ENCODE measurements at places on chromosomes 5 and 9.
A peak's percentile ranks its signal among the peaks of the same experiment; 100 is the strongest.

GRCh38 chr5:132391870-132392269 is 22.4 kb downstream of the SLC22A5 start:
- no peak for DNase-seq

GRCh38 chr9:121725008-121725775 is 73.8 kb downstream of the DAB2IP start:
- no peak for DNase-seq

- DNase-seq = no peak
Measured at GRCh38 chr9:8417341-8417740, 617.8 kb upstream of the DMAC1 start.

DNA sequence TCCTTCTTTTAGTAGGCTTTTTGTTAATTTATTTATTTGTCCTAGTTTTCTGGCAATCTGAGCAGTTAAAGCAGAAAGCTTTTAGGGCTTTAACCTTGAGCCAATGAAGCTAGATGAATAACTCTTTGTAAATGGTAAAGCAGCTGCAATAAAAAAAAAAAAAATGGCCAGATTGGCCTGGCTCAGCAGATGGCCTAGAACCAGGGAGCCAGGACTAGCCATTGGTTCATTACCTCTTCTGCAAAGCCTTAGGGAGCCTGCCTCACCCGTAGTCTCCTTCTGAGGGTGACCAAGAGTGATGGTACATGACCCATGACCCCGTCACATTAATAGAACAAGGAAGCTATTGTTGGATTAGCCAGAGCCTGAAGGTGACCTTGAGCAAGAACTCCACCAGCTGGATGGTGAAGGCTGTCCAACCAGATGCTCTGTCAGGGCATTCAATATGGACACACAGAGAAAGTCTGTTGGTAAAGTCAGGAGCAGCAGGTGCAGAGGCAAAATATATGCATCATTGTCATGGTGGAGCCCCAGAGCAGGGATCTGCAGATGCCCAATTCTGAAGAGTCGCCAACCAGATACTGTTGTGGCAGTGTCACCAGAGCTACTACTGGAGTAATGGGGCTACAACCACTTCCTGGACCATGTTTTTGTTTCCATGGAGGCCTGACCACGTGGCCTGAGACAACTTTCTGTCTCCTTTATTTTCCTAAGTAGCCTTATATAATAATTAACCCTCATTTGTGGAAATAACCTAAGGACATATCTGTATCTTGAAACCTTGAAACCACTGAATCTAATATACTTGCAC is 100.7 kb downstream of the MTX3 start:
- DNase-seq = no peak

DNA sequence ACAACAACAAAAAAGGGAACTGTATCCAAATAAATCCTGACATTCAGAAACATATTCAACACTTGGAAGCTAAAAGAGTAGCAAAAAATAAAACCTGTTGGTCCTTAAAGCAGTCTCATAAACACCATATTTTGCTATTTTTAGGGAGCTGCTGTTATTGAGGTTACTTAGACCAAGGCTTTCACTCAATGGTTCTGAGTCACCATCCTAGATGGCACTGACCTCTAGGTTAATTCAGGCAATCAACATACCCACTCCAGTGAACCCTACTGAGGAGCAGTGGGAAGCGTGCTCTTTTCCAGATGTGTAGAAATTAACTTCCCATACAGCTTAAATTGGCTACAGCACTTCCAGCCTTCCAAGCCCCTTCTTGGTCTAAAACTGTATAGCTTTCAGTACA is 5.2 kb downstream of the GNAQ start:
- no peak for DNase-seq

DNA sequence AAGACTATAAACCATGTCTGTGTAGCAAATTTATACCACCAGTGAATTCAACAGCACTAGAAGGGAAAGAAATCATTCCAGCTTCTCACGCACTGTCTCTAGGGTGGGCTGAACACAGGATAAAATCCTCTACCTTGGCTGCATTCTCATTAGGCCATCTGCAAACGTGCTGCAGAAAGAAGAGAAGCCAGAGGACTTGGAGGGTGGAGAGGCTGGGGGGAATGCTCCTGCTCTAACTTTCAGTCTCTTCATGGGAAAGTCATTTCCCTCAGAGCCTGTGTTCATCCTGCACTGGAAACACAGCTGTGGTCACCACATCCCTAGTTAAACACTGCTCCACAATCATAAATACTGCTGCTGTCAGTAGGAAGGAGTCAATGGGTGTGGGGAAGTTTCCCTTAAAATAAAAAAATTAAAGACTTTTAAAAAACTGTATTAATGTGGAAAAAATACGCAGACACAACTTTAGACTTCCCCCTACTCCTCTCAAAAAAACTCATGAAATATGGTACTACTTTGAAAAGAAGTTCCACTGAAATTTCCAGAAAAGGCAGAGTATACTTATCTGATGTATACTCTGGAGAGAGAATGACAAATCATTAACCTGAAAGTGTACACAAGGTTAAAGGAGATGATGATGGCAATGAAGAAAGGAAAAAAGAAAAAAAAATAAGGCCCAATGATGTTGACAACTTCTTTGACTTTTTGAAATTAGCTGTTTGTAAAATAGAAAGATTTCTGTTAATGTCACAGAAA is 46.8 kb downstream of the LHFPL2 start:
- no peak for DNase-seq

GRCh38 chr5:16809010-16809394 is 127.1 kb downstream of the MYO10 start:
- DNase-seq = no peak

- no peak for DNase-seq
Measured at GRCh38 chr5:112696786-112697185, 40.9 kb upstream of the APC start.

GRCh38 chr9:99962680-99963261 is 56.3 kb downstream of the STX17 start:
- DNase-seq = no peak

- no peak for DNase-seq
Measured at GRCh38 chr5:122719991-122720746, 54.7 kb upstream of the SNX2 start.

DNA sequence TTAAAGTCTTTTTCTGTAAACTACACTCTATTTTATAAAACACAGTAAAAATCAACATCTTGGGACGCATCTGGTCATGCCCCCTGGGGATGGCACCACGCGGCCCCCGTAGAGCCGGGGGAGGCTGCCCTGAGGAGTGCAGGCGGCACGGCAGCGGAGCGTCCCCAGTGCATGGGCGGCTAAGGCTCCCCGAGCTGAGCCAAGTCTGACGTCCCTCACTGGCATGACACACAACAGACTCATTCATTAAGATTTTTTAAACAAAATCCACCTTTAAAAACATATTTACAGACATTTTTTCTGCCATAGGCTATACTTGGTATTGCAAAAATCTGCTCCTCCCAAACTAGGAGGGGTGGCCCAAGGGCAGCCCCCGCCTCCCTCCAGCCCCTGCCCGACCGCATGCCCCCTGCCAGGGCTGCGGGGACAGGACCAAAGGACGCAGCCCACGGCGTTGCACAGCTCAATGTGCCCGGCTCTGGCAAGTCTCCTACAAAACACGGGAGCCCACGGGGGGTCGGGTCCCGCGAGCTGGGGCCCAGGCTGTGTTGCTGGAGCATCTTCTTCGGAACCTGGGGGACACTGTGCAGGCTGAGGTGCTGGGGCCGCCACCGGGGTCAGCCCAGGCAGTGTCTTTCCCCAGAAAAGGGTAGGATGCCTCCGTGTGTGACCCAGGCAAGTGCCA is 11.8 kb upstream of the SEC16A start:
- no peak for DNase-seq

- no peak for DNase-seq
Measured at GRCh38 chr9:121509180-121509579, 9.5 kb upstream of the GGTA1 start.

DNA sequence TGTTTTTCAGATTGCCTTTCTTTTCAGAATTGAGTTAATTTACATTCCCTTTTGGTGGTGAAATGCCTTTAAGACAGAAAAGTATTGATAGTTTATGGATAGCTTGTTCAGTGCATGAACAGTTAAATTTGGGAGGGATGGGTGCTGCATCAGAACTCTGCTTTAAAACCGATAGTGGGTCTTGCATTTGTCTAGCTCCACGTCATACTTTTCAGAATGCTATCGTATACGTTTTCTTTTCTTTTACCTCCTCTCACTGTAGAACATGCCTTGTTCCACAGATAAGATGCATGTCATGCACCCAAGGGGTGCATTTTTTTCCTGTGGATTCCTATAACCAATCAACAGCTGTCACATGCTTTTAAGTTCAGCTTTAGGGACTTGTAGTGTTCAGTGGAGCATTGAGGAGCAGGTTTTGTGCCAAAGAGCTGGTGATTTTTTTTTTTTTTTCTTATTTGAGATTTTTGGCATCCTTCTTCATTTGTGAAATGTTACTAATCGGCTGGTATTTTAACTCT is 2.3 kb downstream of the SLC44A1 start:
- peak; percentile 27 for DNase-seq

GRCh38 chr9:123611226-123611625 is 255.2 kb downstream of the CRB2 start:
- DNase-seq = no peak

DNA sequence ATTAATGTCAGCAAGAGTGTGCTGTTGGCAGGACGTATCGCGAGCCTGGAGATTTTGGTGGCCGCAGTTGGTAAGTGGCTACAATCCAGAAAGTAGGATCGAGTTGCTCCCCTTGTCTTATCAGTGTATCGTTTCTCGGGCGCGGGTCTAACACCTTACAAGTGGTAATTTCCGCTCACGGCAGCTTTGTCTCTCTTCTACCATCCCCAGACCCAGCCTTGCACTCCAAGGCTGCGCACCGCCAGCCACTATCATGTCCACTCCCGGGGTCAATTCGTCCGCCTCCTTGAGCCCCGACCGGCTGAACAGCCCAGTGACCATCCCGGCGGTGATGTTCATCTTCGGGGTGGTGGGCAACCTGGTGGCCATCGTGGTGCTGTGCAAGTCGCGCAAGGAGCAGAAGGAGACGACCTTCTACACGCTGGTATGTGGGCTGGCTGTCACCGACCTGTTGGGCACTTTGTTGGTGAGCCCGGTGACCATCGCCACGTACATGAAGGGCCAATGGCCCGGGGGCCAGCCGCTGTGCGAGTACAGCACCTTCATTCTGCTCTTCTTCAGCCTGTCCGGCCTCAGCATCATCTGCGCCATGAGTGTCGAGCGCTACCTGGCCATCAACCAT is 1.1 kb downstream of the PTGER4 start:
- DNase-seq = peak; percentile 32

GRCh38 chr5:109550077-109550476 is 139.7 kb upstream of the MAN2A1 start:
- DNase-seq = no peak

DNA sequence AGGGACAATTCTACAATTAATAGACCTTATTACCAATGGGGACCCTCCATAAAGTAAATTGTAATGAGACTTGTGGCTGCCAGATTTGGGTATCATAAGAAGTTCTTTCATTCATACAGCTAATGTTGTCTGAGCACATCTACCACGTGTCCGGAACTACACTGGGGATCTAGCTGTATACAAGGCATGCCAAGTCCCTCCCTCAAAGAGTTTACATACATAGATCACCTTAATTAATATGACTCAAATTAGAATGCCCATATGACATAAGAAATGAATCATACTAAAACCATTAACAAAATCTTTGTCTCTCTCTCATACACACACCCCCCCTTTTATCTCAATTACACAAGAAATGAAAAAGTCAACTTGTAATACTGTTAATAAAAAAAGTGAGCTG is 18.0 kb upstream of the NR4A3 start:
- DNase-seq = no peak

DNA sequence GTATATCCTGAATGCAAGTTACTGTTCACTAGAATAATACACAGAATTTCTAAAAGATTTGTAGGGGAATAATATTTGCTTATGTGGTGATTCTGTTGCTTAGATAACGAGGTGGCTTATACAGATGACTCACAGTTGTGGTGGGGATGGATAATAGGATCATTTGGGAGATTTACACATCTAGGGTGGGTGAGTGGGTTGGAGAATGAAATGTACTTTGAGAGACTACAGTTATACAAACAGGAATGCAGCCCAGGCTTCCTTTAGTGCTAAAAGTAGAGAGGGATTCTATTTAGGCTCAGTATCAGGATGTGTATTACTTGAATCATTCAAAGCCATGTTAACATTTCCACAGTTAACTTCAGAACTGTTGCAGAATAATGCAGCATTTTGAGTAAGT is 1.8 kb downstream of the CTXN3 start:
- no peak for DNase-seq

- no peak for DNase-seq
Measured at GRCh38 chr9:17600962-17601593, 22.2 kb downstream of the SH3GL2 start.

DNA sequence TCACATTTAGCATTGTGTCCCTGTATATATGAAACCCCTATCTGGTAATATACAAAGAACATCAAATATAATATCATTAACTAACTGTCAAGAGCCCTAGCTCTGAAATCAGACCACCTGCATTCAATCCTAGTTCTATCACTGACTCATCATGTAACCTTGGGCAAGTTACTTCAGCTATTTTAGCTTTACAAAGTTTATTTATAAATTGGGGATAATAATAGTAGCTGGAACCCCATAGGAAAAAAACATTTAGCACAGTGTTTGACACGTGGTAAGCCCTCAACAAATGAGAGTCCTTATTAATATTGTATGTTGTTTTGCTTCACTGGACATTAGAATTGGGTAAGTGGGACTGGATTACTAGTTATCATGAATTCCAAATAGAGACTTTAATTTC is 157.5 kb downstream of the EBF1 start:
- DNase-seq = no peak

GRCh38 chr9:114830546-114830945 is 24.7 kb upstream of the TNFSF15 start:
- no peak for DNase-seq

DNA sequence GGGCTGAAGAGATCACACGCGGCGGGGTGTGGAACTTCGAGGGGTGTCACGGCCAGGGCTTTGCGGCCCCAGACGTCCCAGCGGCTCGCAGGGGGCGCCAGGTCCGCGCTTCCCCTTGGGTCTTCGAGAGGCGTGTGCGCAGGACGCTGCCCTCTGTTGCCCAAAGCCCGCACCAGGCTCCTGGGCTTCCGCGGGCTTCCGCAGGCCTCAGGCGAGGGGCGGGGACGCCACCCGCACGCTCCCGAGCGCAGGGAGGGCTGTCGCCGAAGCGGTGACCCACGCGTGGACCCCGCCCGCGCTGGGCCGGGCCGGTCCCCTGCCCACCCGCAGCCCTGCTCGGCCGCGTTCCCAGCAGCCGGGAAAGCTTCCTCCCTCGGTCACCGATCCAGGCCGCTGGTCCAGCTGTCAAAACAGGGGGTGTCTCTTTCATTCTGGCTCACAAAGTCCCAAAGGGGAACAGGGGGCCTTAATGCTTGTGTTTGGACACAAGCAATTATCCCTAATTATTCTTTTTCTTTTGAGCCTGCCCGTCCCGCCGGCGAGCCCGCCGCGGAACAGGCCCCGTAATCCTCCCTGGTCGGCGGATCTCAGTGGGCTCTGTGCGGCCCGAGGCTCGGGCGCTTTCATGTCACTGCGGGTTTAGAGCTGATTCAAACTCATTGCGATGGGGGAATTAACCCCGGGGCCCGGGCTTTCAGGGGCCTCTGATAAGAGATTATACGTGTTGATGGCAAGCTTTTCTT is 60.6 kb downstream of the TMEM174 start:
- peak; percentile 3 for DNase-seq

All from hematopoietic multipotent progenitor cell treated with erythropoietin and hydrocortisone succinate and interleukin-3 and kit ligand, for 6 days (in vitro differentiated cells).